ENCODE measurements at places on chromosomes 11 and 22. TPM values are rescaled to one million over a fixed set of nuclear protein-coding genes. Genes with fewer than 3 reads are reported as not detected.

ENTHD1 gene
- not detected for polyA plus RNA-seq

OR51B4 gene
- polyA plus RNA-seq, result not detected

AIFM3 gene
- polyA plus RNA-seq, result 1.1 TPM

OR4B1 gene
- polyA plus RNA-seq, result not detected

XRCC6 gene
- 165 TPM for polyA plus RNA-seq

ASRGL1 gene
- polyA plus RNA-seq, result 2.9 TPM

ART1 gene
- not detected for polyA plus RNA-seq

ANKK1 gene
- polyA plus RNA-seq, result 0.34 TPM

GNAZ gene
- polyA plus RNA-seq, result 7.2 TPM

OR4C13 gene
- not detected for polyA plus RNA-seq

PRDM10 gene
- polyA plus RNA-seq, result 2.5 TPM

ALX4 gene
- 0.18 TPM for polyA plus RNA-seq

COMT gene
- polyA plus RNA-seq, result 23.1 TPM

BAIAP2L2 gene
- polyA plus RNA-seq, result not detected

DNAL4 gene
- 23.5 TPM for polyA plus RNA-seq

ANO5 gene
- polyA plus RNA-seq, result 2.4 TPM

CHRNA10 gene
- polyA plus RNA-seq, result 0.54 TPM

P2RX3 gene
- polyA plus RNA-seq, result 0.13 TPM

LIF gene
- 1.1 TPM for polyA plus RNA-seq

CRACR2B gene
- 5.0 TPM for polyA plus RNA-seq

PKNOX2 gene
- 13.0 TPM for polyA plus RNA-seq

NCF4 gene
- 5.0 TPM for polyA plus RNA-seq

MIOX gene
- polyA plus RNA-seq, result not detected

CADM1 gene
- polyA plus RNA-seq, result 6.6 TPM

PRG3 gene
- not detected for polyA plus RNA-seq

IGLL1 gene
- not detected for polyA plus RNA-seq

SLC37A2 gene
- 0.93 TPM for polyA plus RNA-seq

TAF10 gene
- polyA plus RNA-seq, result 183 TPM

SLC22A25 gene
- not detected for polyA plus RNA-seq

CENPM gene
- polyA plus RNA-seq, result 1.0 TPM

GGTLC3 gene
- polyA plus RNA-seq, result not detected

RTN4R gene
- polyA plus RNA-seq, result not detected

ELFN2 gene
- polyA plus RNA-seq, result 0.05 TPM

SCN2B gene
- polyA plus RNA-seq, result 0.38 TPM

CNGA4 gene
- 0.38 TPM for polyA plus RNA-seq

GAB4 gene
- not detected for polyA plus RNA-seq

RIBC2 gene
- polyA plus RNA-seq, result 0.25 TPM

CALCB gene
- polyA plus RNA-seq, result 0.02 TPM

SGSM1 gene
- 1.6 TPM for polyA plus RNA-seq

DNAJB7 gene
- polyA plus RNA-seq, result not detected

PLEKHB1 gene
- polyA plus RNA-seq, result 9.6 TPM

YPEL4 gene
- 15.3 TPM for polyA plus RNA-seq

KDM4E gene
- not detected for polyA plus RNA-seq

ACCS gene
- 39.8 TPM for polyA plus RNA-seq

C11orf97 gene
- not detected for polyA plus RNA-seq

PATE4 gene
- polyA plus RNA-seq, result not detected

AQP11 gene
- polyA plus RNA-seq, result 7.7 TPM

OR5A1 gene
- polyA plus RNA-seq, result not detected

FJX1 gene
- 5.5 TPM for polyA plus RNA-seq

RABL2B gene
- polyA plus RNA-seq, result 20.1 TPM

TBX10 gene
- not detected for polyA plus RNA-seq

SYTL2 gene
- 26.1 TPM for polyA plus RNA-seq

All from ovary (tissue), 10 donors.